ENCODE measurements at places on chromosomes 16 and 17. TPM values are rescaled to one million over a fixed set of nuclear protein-coding genes. Genes with fewer than 3 reads are reported as not detected.

- peaks cover 14% of the 10 kb centered on the region for H3K4me1 ChIP-seq
- no peaks in the 10 kb centered on the region for H3K27me3 ChIP-seq
- H3K36me3 ChIP-seq: no peaks in the 10 kb centered on the region
- peak; percentile 28 for DNase-seq
- peak overlapping the region; percentile 21 for H3K27ac ChIP-seq
Measured at GRCh38 chr17:19021622-19022083, 17.1 kb upstream of the FAM83G start.

DNA sequence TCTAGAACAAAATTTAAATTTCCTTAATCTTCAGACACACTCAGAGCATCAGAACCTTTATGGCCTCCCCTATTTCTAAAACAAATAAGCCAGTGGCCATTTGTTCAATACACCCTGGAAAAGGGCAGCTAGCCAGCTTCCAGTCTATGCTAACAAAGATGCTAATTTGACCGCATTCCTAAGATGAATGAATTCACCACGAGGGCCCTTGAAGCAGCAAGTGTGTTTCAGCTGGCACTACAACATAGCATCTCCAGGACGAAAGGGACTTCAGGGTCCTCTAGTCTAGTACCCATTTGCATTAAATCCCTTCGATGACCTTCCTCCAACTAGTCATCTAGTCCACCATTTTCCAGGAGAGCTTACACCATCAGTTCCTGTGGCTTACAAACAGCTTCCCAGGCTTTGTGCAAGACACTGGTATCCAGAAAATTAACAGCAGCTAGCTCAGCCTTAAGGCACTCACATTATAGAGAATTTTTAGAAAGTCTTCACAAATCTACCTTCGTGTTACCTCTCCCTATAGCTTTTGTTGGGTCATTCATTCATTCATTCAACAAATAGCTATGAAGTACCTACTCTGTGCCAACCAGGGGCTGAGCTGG, 10.9 kb downstream of the KRT37 start:
- no peaks in the 10 kb centered on the region for H3K27me3 ChIP-seq
- peaks cover 9% of the 10 kb centered on the region for H3K4me1 ChIP-seq
- DNase-seq: no peak
- no peak overlapping the region for H3K27ac ChIP-seq
- H3K4me3 ChIP-seq: no peak overlapping the region

- no peak overlapping the region for H3K27ac ChIP-seq
- no peak overlapping the region for H3K4me3 ChIP-seq
- no peak for DNase-seq
- no peaks in the 10 kb centered on the region for H3K27me3 ChIP-seq
- no peaks in the 10 kb centered on the region for H3K36me3 ChIP-seq
Measured at GRCh38 chr16:56970934-56971767, 9.4 kb downstream of the CETP start.

GRCh38 chr17:55811536-55811935, 60.7 kb downstream of the PCTP start:
- no peaks in the 10 kb centered on the region for H3K4me1 ChIP-seq
- no peaks in the 10 kb centered on the region for H3K36me3 ChIP-seq
- H3K4me3 ChIP-seq: no peak overlapping the region
- H3K27ac ChIP-seq: no peak overlapping the region
- no peak for DNase-seq

- no peak for DNase-seq
- H3K36me3 ChIP-seq: no peaks in the 10 kb centered on the region
- no peak overlapping the region for H3K27ac ChIP-seq
- no peak overlapping the region for H3K4me3 ChIP-seq
- no peaks in the 10 kb centered on the region for H3K4me1 ChIP-seq
- H3K27me3 ChIP-seq: no peaks in the 10 kb centered on the region
Measured at GRCh38 chr17:62619417-62620155, 7.9 kb upstream of the MRC2 start.

DNA sequence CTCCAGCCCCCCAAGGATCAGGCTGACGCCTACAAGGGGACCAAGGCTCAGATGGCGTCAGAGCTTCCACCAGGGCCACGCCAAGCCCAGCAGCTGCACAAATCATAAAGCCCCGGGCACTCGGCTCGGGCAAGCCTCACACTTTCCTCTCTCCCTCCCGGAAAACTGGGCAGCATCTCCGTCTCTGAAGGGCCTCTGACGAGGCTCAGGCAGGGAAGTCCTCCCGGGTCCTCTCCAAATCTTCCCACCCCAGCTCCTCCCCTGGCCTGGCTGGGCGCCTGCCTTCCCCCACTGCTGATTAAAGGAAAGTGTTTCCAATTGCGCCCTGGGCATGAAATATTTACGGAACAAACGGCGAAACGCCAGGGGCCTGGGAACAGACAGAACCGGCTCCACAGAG, 38.5 kb downstream of the PIEZO1 start:
- no peak overlapping the region for H3K4me3 ChIP-seq
- no peaks in the 10 kb centered on the region for H3K27me3 ChIP-seq
- DNase-seq: no peak
- H3K4me1 ChIP-seq: peaks cover 22% of the 10 kb centered on the region
- H3K27ac ChIP-seq: no peak overlapping the region

GRCh38 chr16:70752426-70752825, 48.5 kb downstream of the VAC14 start:
- H3K36me3 ChIP-seq: no peaks in the 10 kb centered on the region
- H3K4me3 ChIP-seq: no peak overlapping the region
- no peak overlapping the region for H3K27ac ChIP-seq
- no peak for DNase-seq
- H3K27me3 ChIP-seq: no peaks in the 10 kb centered on the region
- H3K4me1 ChIP-seq: peaks cover under 1% of the 10 kb centered on the region

DNA sequence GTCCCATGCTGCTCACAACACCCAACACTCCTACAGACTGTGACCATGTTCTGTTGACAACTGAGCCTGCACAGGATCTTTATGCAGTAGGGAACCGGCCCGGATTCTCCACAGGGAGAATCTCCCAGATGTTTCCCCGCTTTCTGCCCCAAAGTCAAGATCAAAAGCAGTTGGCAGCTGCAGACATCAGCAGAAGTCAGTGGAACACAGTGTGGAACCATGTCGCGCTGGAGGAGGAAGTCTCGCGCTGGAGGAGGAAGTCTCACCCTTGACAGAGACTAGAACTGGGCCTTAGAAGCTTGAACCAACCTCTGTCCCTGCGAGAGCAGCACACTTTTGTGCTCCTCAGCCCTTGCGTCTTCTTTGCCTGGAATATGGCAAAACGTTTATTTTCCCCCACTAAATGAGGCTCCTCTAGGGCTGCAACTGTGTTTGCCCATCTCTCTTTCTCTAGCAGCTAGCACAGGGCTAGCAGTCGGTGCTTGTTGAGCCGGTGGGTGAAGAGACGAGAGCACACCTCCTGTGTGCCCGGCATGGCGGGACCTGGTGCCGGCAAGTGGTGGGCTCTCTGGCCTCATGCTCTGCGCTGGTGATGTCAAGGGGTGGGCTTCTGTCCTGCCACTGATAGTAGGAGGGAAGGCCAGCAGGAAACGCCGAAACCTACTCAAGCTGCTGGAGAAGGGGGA, 2.1 kb upstream of the MRC2 start:
- no peaks in the 10 kb centered on the region for H3K4me1 ChIP-seq
- DNase-seq: no peak
- H3K4me3 ChIP-seq: no peak overlapping the region
- H3K36me3 ChIP-seq: no peaks in the 10 kb centered on the region
- no peak overlapping the region for H3K27ac ChIP-seq

DNA sequence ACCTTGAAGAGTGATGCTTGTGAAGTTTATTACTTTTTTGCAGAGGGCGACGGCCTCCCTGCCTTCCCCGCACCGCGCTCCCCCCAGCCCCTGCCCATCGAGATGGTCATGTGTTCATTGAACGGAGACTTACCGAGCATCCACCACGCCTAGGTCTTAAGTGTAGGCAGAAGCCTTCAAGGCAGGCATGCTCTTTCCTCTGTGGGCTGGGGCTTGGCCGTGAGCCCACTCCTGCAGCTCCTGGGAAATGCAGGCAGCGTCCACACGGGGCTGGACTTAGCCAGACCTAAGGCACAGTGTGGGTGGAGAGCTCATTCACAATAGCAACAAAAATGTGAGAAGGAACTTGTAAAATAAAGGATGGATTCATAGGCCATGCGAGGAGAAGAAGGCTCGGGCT, 19.2 kb downstream of the RNF213 start:
- no peak overlapping the region for H3K4me3 ChIP-seq
- no peak overlapping the region for H3K27ac ChIP-seq
- no peaks in the 10 kb centered on the region for H3K27me3 ChIP-seq

DNA sequence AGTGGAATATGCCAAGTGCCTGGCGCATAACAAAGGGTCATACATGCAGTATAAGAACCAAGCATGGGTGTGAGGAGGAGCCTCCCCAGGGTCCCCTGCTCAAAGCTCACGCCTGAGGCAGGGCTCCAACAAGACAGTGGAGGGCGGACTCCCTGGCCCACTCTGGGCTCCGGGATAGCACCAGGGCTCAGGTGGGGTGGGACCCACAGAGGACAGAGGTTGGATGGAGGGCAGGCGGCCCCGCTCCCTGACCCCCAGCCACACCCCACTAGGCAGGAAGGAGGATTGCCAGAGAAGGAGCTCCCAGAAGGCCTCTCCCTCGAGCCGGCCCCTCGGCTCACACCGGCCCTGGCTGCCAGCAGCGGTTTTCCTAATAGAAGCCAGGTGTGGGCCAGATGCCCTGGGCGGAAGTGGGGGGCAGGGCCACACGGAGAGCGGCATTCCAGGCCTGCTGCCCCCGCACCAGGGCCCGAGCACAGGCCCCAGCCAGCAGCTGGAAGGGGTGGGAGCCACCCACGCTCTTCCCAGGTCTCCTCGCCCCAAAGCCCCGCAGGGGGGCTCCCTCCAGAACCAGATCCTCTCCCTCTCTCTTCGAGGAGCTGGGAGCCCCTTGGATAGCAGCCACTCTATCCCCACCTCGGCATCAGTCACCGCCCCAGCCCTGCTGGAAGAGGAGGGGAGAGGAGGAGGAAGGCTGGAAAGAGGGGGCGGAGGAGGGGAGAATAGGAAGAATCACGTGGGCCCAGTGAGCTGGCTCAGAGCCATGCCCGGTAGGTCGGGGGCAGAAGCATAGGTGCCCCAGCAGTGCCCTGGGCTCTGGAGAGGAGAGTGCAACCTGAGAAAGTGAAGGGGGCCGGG, 21.0 kb downstream of the VASN start:
- H3K4me3 ChIP-seq: no peak overlapping the region
- H3K27me3 ChIP-seq: no peaks in the 10 kb centered on the region
- no peaks in the 10 kb centered on the region for H3K4me1 ChIP-seq
- DNase-seq: no peak
- no peak overlapping the region for H3K27ac ChIP-seq

GRCh38 chr16:51391798-51392511, 240.9 kb upstream of the SALL1 start:
- H3K27ac ChIP-seq: no peak overlapping the region
- no peaks in the 10 kb centered on the region for H3K36me3 ChIP-seq
- H3K4me3 ChIP-seq: no peak overlapping the region
- H3K4me1 ChIP-seq: no peaks in the 10 kb centered on the region
- no peak for DNase-seq

- H3K36me3 ChIP-seq: peaks cover 63% of the 10 kb centered on the region
- H3K4me1 ChIP-seq: no peaks in the 10 kb centered on the region
- H3K4me3 ChIP-seq: no peak overlapping the region
Measured at GRCh38 chr16:69145658-69146057, 13.2 kb downstream of the UTP4 start.

DNA sequence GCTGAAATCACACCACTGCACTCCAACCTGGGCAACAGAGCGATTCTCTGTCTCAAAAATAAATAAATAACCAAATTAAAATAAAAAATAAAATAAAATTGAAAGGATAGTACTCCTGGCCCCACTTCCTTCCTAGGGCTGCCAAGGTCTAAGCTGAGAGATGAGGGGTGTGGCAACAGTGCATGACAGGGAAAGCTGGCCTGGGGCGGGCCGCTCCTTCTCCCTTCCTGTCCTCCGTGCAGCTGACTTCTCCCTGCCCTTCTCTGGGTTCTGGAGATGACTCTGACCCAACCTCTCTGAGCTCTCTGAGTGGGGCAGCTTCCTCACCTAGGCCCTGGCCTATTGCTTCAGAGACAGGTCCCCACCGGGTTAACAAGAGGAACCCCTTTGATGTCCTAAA, 8.7 kb upstream of the SLC25A39 start:
- H3K4me1 ChIP-seq: no peaks in the 10 kb centered on the region
- H3K27me3 ChIP-seq: no peaks in the 10 kb centered on the region
- DNase-seq: no peak
- H3K4me3 ChIP-seq: no peak overlapping the region
- H3K36me3 ChIP-seq: no peaks in the 10 kb centered on the region

DNA sequence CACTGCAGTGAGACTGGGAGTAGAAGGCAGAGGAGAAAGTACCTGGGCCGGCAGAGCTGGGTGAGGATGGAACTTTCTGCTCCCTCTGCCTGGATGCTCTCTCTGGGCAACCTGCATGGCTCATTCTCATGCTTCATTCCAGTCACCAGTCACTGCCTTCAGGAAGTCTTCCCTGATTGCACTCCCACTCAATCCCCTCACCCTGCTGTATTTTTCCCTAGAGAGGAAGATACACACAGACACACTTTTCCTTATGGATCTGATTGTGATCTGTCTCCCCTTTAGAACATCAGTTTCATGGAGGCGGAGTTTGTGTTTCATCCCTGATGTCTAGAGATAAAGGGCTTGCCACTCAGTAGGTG, 44.9 kb downstream of the MEAK7 start:
- DNase-seq: no peak
- H3K27ac ChIP-seq: no peak overlapping the region
- H3K27me3 ChIP-seq: no peaks in the 10 kb centered on the region
- H3K4me1 ChIP-seq: no peaks in the 10 kb centered on the region
- no peaks in the 10 kb centered on the region for H3K36me3 ChIP-seq

- H3K4me1 ChIP-seq: peaks cover 64% of the 10 kb centered on the region
- H3K36me3 ChIP-seq: peaks cover 20% of the 10 kb centered on the region
- DNase-seq: peak; percentile 95
- peak overlapping the region; percentile 90 for H3K27ac ChIP-seq
Measured at GRCh38 chr17:78356101-78356713, 3.7 kb downstream of the SOCS3 start.

- no peak overlapping the region for H3K27ac ChIP-seq
- no peaks in the 10 kb centered on the region for H3K27me3 ChIP-seq
- no peaks in the 10 kb centered on the region for H3K36me3 ChIP-seq
- no peak overlapping the region for H3K4me3 ChIP-seq
Measured at GRCh38 chr17:31803494-31804213, 55.4 kb downstream of the COPRS start.

DNA sequence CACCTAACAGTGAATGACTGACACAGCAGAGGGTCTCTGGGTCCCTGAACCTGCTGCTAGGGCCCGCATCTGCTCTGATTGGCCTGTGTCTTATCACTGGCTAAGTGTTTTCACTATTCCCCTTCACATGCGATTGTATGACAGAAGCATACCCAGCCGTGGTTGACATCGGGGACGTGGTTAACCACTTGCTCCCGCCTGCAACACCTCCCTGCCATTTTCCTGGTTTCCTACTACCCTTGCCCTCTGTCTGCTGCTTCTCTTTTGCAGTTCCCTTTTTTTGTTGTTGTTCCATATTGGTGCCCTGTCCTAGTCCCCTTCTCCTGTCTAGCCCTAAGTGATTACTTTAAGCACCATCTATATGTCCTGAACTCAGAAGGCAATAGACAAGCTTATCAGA, 177.0 kb downstream of the RGS9 start:
- H3K4me3 ChIP-seq: no peak overlapping the region
- H3K27ac ChIP-seq: no peak overlapping the region
- H3K27me3 ChIP-seq: no peaks in the 10 kb centered on the region
- H3K36me3 ChIP-seq: no peaks in the 10 kb centered on the region
- H3K4me1 ChIP-seq: no peaks in the 10 kb centered on the region

KRT25 gene
- not detected for polyA plus RNA-seq

EMC8 gene
- polyA plus RNA-seq: 24.8 TPM

NTN1 gene
- polyA plus RNA-seq: not detected

PRR35 gene
- not detected for polyA plus RNA-seq

Measured in naive thymus-derived CD4-positive, alpha-beta T cell (primary cell).